ENCODE measurements at places on chromosomes 1 and 21.

DNA sequence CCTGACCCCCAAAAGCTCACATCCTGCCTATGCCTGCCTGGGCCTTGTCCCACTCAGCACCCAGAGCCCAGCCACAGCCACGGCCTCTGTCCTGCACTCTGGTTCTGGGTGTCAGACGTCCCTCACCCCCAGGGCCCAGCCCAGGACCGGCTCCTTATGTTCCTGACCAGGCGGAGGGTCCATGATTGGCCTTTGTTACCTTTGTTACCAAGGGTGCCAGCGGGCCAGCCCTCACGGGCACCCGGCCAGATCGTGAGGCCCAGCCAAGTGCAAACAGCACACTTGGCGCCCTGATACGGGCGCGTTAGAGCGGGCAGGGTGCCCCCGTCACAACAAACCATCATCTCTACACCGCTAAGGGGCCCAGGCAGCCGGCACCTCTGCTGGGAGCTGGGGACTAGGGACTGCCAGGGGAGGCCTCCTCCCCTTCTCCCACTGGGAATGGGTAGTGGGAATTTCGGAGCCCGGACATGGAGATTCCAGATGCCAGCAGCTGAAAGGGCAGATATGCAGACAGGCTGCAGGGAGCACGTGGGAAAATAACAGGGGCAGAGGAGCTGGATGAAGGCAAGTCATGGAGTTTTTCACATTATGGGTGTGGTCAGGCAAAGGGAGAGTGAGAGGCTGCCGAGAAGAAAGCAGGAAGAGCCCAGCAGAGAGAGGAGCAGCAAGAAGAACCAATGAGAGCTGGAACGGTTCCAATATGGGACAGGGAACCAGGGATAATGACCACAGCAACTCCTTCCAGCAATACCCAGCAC is 22.1 kb downstream of the HSPG2 start:
- no peak for DNase-seq

GRCh38 chr1:185998391-185998790 is 264.2 kb downstream of the HMCN1 start:
- no peak for DNase-seq

DNA sequence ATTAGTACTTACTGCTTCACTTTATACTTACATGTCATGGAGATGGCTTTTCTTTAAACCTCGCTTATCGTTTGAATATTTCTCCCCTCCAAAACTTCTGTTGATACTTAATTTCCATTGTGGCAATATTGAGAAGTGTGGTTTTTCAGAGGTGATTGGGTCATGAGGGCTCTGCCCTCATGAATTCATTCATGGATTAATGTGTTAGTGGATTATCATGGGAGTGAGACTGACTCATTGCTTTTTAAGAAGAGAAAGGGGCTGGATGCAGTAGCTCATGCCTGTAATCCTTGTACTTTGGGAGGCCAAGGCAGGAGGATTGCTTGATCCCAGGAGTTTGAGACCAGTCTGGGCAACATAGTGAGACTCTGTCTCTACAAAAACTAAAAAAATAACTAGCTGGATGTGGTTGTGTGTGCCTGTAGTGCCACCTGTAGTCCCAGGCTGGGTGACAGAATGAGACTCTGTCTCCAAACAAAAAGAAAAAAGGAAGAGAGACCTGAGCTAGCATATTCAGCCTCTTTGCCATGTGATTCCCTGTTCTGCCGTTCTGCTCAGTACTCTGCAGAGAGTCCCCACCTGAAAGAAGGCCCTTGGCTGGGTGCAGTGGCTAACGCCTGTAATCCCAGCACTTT is 30.2 kb downstream of the RABGAP1L start:
- DNase-seq: no peak

GRCh38 chr1:48870596-48870995 is 93.9 kb upstream of the BEND5 start:
- no peak for DNase-seq

DNA sequence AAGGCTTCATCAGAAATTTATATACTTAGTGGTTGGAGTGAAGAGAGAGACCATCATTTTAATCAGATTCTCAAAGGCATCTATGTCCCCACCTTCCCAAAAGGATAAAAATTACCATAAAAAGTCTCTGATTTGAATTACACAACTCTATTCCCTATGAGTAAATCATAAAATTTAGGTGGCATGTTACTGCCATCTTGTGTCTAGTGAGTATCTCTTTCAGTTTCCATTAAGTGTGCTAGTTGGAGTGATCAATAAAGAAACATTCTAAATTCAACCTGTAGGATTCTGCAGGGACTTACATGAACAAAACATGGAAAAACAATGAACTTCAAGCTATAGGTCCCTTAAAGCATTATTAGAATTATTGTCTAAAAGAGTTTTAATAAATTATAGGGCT is 655.4 kb downstream of the LTN1 start:
- no peak for DNase-seq

DNA sequence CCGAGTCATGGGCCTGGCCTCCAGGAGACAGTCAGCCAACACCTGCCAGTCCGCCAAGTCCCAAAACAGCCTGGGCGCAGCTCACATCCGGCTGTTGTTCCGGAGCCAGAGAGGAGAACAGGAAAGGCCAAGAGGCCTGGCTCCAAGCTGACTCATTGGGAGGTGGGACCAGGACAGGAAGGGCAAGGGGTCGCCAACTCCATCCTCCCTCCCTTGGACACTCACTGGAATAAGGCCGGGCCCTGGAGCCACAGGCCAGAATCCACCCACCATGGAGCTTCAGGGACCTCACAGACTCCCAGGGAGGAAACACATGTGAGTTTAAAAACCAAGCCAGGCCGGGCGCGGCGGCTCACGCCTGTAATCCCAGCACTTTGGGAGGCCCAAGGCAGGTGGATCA is 25.1 kb upstream of the CLIC4 start:
- no peak for DNase-seq
